ENCODE measurements at places on chromosomes 11 and 22.
A peak's percentile ranks its signal among the peaks of the same experiment; 100 is the strongest.

GRCh38 chr11:67119585-67120391 is 725 bp downstream of the KDM2A start:
- peak; percentile 8 for DNase-seq

GRCh38 chr11:10275714-10276113 is 18.3 kb downstream of the SBF2 start:
- no peak for DNase-seq

- no peak for DNase-seq
These were observed 28.8 kb upstream of the BRSK2 start for GRCh38 chr11:1360835-1361357.

DNA sequence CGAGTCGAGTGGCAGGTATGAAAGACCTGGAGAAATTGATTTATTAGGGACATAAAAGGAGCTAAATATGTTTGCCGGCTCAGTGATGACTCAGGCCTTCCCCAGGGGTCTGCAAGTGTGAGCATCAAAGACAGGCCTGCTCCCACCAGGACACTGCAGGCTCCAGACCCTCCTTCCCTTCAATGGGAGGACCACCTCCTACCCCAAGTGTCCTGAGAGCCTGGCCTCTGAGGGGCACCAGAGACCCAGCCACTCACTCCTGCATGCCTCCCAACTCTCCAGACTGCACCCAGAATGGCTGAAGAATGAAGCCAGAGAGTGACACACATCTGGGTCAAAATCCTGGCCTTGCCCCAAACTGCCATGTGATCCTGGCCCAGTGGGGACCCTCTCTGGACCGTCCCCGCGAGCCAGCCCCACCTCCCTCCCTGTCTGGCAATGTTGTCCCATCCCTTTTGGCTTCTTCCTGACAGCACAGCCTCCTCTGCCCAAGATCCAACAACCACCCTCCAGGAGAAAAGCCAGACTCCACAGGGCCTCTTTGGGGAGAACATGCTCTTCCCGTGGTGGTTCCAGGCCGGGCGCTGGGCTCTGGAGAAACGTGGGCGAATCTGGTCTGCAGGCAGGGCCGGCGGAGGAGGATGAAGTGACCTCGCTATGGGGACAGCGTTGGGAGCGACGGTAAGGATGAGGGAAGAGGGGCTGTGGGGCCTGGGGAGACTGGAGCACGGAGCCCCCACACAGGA is 36.2 kb downstream of the CYTH4 start:
- DNase-seq = no peak

DNA sequence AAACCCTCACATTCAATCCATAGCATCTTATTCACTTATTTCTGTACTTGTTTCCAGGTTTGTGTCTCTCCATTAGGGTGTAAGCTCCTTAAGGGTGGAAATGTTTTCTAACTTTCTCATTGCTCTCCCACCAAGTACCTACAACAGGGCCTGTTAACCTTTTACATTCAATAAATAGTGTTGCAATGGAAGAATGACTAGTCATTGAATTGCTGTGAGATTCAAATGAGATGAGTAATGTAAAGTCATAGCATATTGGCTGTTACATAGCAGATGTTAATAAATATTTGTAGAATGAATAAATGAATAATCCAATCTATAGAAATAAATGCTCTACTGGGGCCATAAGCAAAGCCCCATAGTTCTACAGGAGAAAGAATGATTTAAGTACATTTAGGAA is 75.4 kb upstream of the DDI1 start:
- DNase-seq = no peak

DNA sequence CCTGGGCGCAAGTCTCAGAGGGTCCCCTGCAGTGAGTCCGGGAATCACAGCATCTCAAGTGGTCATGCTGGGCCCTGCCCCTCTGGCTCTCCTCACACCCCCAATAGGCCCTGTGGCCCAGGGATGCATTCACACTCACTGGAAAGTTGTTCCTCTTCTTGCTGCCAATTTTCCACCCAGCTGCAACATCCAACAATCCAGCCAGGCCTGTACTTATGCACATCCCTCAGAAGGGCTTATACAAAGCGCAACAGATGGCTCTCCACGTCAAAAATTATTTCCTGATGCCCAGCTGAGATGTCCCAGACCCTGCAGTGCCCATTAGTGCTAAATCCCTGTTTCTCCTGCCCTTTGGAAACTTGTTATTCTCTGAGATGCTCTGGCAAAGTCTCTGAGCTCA is 407.8 kb upstream of the NARS2 start:
- no peak for DNase-seq

- DNase-seq = no peak
These were observed 291.0 kb downstream of the GUCY1A2 start for GRCh38 chr11:106727256-106727655.

- DNase-seq = no peak
These were observed 594 bp upstream of the POU2AF1 start for GRCh38 chr11:111379602-111380136.

DNA sequence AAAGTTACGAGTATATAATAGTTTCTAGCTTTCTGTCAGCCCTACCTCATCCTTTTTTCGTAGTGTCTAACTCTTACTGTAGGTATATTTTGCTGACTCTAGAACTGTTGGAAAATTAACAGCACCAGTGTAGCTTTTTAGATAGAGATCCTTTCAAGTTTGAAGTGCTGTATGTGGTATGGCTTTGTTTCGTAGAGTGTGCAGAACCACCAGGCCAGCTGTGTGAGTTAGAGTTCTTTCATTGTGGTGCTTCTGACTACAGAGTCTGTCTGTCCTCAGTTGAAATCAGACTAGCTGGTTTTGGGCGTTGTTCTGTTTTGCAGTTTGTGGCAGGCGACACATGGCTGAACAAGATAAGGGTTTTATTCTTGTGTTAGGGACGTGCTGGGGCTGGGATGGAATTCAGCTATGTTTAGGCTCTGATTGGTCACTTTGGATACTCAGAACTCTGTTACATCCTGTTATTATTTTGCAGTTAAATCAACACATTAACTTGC is 3.2 kb downstream of the ARHGEF12 start:
- no peak for DNase-seq

- DNase-seq = no peak
These were observed 9.2 kb upstream of the CNTF start for GRCh38 chr11:58613228-58613627.

GRCh38 chr22:41876675-41877074 is 38.2 kb downstream of the SHISA8 start:
- DNase-seq = no peak

DNA sequence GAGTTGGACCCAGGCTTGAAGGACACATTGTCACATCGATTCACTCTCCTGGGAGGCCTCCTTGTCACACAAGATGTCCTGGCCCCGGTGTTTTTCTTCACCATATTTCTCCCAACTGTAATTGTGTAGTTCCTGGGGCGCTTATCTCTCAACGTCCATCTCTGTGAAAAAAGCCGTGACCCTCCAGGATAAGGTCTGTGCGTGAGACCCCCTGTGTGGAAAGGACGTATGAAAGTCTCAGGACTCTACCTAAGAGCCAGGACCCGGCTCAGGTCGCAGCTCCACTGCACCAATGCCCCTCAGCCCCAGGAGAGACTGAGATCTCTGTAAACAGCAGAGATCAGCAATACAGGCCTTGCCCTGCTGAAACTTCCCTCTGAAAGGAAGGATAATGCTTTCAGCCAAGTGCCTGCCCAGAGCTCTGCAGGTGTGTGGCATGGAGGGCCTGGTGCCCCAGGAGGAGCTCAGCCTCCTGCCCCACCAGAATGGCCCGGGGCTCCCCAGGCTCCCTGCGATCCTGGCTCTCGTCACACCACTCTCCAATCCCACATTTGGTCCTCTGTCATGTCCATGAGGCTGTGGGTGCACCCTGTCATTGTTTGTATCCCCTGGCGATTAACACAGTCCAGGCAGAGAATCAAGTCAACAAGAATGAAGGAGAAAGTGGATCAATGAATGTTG is 119.2 kb upstream of the TMEM45B start:
- no peak for DNase-seq

DNA sequence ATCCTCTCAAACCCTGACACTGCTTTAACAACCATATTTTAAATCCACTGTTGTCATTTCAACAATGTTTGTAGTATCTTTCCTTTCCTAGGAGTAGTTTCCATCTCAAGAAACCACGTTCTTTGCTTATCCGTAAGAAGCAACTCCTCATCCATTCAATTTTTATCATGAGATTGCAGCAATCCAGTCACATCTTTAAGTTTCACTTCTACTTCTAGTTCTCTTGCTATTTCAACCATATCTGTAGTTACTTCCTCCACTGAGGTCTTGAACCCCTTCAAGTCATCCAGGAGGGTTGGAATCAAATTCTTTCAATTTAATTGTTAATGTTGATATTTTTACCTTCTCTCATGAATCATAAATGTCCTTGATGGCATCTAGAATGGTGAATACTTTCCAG is 22.4 kb downstream of the CCDC82 start:
- DNase-seq = no peak

GRCh38 chr11:35981581-35981980 is 37.7 kb downstream of the LDLRAD3 start:
- DNase-seq = no peak

DNA sequence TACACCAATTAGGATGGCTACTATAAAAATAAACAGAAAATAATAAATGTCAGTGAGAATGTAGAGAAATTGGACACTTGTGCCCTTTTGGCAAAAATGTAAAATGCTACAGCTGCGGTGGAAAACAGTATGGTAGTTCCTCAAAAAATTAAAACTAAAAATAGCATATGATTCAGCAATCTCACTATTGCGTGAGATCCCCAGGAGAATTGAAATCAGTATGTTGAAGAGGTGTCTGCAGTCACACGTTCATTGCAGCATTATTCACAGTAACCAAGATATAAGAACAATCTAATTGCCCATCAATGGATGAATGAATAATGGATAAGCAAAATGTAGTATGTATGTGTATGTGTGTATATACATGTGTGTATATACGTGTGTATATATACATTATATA is 6.8 kb downstream of the OR52N2 start:
- no peak for DNase-seq

- no peak for DNase-seq
These were observed 264.2 kb downstream of the GRM5 start for GRCh38 chr11:88801484-88802123.

- DNase-seq = no peak
These were observed 104.5 kb downstream of the EFCAB6 start for GRCh38 chr22:43707648-43708047.

GRCh38 chr22:50657925-50658324 is 14.7 kb upstream of the SHANK3 start:
- DNase-seq = no peak

GRCh38 chr11:33258631-33259205 is 1.5 kb downstream of the HIPK3 start:
- no peak for DNase-seq

GRCh38 chr11:72856551-72857345 is 42.5 kb downstream of the ATG16L2 start:
- no peak for DNase-seq

DNA sequence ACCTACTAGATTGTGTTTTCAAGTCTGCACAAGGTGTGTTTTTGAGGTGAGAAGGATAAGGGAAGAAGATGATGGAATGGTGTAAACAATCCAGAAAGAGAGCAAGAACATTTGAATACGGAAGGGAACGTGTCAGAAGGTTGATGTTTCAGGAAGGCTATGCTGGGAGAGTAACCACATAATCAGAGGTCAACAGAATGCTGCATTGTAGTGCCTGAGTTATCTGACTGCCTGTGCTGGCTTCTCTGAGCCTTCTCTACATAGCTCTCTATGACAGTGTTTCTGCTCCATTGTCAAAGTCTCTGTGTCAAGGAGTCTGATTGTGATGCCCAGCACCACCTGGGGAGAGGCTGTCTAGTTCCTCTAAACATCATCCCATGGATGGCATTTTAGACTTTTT is 74.1 kb downstream of the CYB5R2 start:
- DNase-seq = no peak

GRCh38 chr11:15911377-15912044 is 444.8 kb downstream of the SOX6 start:
- DNase-seq = no peak

- DNase-seq = no peak
These were observed 714.9 kb downstream of the LUZP2 start for GRCh38 chr11:25211635-25212254.

- no peak for DNase-seq
These were observed 28.1 kb downstream of the FGF4 start for GRCh38 chr11:69746752-69747742.

DNA sequence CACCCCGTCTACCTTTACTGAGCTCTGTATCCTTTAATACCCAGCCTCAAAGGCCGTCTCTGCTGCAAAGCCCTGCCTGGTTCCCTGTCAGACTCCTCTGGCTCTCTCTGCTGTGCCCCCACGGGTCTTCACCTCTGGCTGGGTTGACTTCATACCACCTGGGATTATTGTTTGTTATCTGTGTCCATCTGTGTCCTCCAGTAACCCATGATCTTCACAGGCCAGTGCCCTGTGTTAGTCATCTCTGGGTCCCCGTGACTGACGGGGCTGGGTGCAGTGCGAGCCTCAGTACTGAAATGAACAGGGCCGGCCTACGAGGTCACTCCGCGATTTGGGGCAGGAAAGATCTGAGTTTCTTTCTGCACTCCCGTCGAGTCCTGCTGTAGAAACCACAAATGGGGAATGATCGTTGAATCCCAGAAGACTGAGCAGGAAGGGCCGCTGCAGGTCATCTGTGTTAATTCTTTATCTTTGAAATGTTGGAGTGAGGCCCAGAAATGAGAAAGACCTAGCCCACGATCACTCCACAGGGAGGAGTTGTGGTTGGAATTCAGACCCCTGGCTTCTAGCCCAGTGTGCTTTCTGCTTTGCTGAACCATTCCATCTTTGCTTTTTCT is 12.3 kb upstream of the TUB start:
- peak; percentile 19 for DNase-seq

- no peak for DNase-seq
These were observed 4.4 kb downstream of the POLR2L start for GRCh38 chr11:837990-838307.
